NCI-H345 (cell line): ENCODE measurements at places on chromosomes 3 and 15.
A peak's percentile ranks its signal among the peaks of the same experiment; 100 is the strongest.

- no peak for DNase-seq
These were observed 31.9 kb upstream of the TICRR start for GRCh38 chr15:89543389-89543788.

GRCh38 chr15:96625256-96625655 lies 294.8 kb downstream of the NR2F2 start:
- no peak for DNase-seq

- no peak for DNase-seq
These were observed 68.8 kb downstream of the IL1RAP start for GRCh38 chr3:190582667-190583066.

DNA sequence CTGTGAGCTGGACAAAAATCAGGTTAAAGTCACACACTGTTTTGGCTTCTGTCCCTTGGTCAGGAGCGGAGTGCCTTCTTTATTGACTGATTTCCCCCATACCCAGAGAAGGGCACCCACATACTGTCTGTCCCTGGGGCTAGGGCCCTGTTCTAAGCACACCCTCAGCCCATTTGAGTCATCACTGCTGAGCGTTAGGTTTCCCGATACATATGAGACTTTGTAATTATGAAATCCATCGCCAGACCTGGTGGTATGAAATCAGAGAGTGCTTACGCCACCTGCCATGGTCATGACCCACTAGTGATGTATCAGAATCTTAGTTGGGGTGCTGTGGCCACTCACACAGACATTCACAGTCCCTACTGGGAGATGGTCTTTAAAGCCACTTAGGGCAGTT lies 96.8 kb downstream of the CHDH start:
- DNase-seq = no peak

- no peak for DNase-seq
These were observed 8.6 kb upstream of the ZNF148 start for GRCh38 chr3:125383744-125384143.

DNA sequence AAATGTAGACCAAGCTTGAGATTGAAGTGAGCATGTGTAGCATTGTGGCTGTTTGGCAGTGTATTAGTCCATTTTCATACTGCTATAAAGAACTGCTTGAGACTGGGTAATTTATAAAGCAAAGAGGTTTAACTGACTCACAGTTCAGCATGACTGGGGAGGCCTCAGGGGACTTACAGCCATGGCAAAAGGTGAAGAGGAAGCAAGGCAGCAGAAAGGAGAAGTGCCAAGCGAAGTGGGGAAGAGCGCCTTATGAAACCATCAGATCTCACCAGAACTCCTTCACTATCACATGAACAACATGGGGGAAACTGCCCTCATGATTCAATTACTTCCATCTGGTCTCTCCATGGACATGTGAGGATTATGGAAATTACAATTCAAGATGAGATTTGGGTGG lies 8.6 kb upstream of the CERS3 start:
- DNase-seq = no peak

DNA sequence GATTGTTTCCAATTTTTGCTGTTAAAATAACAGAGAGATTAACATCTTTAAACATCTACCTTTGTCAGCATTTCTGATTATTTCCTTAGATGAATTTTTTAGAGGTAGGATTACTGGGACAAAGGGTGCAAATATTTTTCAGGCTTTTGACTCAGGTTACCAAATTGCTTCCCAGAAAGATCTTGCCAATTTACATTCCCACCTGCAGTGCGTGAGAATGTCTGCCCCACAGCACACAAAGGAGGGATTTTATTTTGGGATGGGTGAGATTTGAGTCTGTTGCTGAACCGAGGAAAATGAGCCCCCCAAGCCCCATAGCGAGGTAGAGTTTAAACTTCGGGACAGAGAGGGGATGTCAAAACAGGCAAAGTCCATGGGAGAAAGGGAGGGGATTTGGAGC lies 25.9 kb upstream of the RNU6-1 start:
- no peak for DNase-seq

DNA sequence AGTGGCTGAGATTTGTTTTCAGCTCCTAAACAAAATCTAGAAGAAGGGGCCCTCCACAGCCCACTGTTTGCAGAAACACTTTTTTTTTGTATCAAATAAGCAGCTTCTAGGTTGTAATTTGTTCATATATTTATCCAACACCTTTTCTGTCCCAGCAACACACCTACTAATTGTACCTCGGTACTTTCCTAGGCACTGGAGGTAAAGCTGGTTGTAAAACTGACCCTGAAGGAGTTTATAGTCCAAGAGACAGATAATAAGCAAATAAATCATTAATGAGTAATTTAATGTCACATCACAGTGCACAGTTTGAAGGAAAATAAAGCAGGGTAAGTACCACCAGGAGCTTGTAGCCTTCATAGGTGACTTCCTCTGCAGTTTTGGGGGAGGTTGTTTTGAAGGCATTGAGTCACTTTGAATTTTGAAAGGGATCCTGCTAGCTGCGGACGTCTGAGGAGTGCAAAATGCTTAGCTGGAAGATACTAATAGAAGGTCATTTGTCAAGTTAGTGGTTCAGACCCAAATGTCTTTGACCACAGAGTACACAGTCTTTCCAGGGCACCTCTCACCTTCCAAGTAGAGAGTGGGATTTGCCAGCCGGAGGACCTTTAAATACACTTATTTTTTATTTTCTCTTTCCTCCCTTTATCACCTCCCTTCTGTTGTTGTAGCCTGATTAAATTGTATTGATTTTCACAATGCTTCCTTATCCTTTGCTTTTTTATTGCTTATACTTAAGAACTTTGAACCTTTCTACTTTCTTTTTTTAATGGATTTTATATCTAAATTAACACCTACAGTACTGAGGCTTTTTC lies 53.8 kb downstream of the CMSS1 start:
- no peak for DNase-seq

GRCh38 chr3:122265957-122266356 lies 59.1 kb upstream of the CSTA start:
- DNase-seq = no peak

- no peak for DNase-seq
These were observed 923.1 kb downstream of the CADM2 start for GRCh38 chr3:85881833-85882393.

DNA sequence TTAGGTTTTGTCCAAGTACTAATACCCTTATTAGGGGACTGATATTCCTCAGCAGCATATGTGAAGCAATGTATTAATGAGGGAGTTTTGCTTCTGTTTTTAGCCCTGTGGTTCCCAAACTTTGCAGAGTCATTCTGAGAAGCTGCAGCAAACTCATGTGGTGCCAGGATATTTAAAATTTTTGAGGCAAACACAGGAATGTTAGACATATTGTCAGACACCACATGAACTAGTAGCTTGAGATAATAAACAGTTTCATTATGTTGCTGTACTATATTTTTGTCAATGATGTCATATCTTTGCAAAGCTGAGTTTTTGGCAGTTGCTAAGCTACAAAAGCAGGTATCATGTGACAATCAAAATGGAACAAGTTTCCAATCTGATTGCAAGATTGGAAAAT lies 36.6 kb downstream of the ATP6V1A start:
- no peak for DNase-seq

GRCh38 chr3:179768080-179768479 lies 115.2 kb downstream of the USP13 start:
- DNase-seq = peak; percentile 28

- DNase-seq = no peak
These were observed 132.3 kb upstream of the ABHD17C start for GRCh38 chr15:80562846-80563245.

DNA sequence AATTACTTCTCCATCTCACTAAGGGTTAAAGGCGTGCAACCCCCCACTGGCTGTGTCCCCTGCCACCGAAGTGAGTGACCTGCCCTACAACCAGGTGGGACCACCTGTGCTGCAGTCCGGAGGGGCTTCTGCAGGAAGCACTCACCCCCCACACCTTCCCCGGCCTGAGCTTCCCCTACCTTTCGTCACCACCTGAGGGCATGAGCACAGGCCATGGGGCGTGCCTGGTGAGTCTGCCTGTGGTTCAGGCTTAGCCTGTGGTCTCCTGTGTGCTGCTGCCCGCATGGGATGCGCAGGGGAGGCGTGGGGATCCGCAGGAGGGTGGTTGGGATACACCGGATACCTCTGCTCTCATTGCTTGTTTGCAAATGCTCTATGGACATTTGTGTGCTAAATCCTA lies 46.0 kb downstream of the KLHL25 start:
- no peak for DNase-seq

GRCh38 chr3:104137116-104137515 lies 1229.6 kb upstream of the ALCAM start:
- DNase-seq = no peak
